Fibroblast of pulmonary artery (primary cell): ENCODE measurements at places on chromosomes 11 and 22.

- no peak for DNase-seq
Observed at GRCh38 chr11:127639916-127640315, 639.3 kb upstream of the KIRREL3 start.

DNA sequence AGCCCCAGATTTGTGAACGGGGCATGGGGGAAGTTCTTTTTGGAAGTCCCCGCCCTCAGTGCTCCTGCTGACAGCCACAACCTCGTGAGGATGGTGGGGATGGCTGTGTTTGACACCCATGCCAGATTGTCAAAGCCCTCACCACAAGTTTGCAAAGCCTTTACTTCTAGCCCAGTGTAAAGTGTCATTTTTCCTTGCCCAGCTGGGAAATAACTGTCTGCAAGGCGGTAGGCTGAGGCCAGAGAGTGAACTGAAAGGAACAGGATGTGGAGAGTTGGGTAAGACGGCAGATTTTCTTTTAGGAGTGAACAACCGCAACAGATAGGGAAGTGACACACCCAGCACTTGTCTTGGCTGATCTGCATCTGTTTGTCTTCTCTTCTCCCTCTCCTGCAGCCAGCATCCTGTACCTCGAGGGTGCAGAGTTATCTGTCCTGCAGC is 13.6 kb downstream of the IL17RA start:
- DNase-seq, result peak; percentile 33

DNA sequence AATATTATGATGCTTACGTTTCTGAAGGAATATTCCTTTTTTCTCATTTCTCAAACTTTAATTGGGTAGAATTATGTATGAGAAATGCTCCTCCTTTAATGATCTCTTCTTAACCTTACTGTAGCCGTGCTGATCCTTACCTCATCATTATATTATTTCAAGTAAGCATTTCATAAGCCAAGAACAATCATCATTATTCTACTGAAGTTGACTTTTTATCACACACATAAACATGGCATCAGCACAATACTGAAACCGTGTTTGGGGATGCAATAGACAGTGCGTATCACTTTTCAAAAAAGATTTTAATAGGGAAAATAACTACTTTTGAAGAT is 162.8 kb downstream of the ARHGAP42 start:
- peak; percentile 19 for DNase-seq

DNA sequence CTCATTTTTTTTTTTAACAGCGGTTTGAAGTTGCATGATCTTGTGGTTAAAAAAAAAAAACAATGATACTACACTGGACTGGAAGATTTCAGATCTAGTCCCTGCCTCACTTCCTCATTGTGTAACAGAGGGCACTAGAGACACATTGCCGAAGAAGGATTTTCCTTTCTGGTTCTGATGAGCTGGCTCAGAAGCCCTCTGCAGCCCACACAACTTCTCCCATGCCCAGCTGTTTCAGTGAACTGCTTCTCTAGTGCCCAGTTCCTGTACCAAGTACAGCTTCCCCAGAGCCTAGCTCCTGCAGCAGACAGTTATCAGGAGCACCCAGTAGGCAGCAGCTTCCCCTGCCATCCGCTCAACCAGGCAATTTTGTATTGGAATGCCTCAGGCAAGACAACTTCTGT is 29.5 kb upstream of the ANO5 start:
- DNase-seq, result no peak

DNA sequence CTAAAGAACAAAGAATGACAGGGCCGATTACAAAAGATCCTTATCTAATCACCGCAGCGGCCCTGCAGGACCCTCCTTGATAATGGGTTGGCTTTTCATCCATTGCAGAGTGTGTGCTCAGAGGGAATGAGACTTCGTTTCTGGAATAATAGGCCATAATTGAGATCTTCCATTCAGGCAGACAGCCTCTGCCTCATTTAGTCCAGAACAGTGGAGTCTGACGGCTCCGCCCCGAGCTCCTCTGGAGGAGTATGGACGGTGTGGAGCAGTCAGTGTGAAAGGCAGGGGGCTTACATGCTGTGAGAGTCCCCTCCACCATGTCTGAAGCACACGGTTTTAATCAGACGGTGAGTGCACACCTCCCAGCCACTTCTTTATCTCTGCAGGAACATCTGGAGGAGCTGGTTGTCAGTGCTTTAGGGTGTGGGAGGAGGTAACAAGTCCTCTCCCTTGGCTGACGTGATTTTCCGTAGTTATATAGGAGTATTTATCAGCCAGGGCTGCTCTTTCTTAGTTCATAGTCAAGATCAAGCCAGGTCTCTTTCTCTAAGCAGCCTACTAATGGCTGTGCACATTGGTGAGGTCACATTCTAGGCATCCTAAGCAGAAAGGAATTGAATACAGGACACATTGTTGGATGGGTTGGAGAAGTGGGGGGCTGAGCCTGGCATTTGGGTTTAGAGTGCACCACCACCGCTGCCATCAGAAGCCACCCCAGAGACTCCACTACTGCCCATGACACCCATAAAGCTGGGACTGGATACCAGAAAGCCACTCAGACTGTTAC is 1477.9 kb downstream of the TBC1D22A start:
- no peak for DNase-seq

GRCh38 chr11:69567951-69568808 is 72.8 kb upstream of the CCND1 start:
- peak; percentile 14 for DNase-seq

DNA sequence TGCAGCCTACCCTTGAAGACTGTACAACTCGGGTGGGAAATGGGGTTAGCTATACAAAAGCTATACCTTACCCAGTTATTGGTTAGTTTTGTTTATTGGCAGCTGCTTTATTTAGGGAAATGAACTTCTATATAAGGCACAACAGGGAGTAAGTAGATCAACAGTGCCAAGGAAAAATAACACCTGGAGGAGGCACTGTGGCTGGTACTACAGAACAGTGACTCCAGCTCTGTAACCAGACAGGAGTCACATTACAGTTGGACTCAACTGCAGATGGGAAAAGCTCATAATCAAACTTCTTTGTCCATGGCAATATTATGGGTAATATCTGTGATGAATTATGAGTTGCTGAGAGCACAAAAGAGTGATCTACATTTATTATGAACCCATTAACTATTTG is 14.0 kb downstream of the P4HA3 start:
- DNase-seq, result no peak

DNA sequence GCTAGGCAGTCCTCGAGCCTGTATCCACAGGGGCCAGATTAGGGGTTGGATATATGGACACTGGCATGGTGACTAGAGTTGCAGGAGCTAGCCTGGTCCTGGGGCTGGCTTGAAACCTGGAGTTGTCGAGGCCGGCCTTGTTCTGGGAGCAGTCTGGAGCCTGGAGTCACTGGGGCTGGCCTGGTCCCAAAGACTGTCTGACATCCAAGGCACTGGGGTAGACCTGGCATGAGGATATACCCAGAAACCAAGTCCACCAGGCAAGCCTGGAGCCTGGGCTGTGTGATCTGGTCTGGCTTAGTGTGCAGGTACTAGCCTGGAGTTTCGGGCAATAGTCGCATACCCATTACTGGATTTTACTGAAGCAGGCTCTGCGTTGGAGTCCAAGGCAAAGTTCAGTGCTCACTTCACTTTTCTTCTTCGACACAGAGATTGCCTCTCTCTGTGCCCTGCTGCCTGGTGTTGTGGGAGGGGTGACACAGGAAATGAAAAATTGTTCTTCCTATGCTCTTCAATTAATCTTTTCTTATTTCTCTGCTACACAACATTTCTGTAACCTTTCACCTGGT is 4.3 kb upstream of the GLYATL1 start:
- DNase-seq, result no peak

DNA sequence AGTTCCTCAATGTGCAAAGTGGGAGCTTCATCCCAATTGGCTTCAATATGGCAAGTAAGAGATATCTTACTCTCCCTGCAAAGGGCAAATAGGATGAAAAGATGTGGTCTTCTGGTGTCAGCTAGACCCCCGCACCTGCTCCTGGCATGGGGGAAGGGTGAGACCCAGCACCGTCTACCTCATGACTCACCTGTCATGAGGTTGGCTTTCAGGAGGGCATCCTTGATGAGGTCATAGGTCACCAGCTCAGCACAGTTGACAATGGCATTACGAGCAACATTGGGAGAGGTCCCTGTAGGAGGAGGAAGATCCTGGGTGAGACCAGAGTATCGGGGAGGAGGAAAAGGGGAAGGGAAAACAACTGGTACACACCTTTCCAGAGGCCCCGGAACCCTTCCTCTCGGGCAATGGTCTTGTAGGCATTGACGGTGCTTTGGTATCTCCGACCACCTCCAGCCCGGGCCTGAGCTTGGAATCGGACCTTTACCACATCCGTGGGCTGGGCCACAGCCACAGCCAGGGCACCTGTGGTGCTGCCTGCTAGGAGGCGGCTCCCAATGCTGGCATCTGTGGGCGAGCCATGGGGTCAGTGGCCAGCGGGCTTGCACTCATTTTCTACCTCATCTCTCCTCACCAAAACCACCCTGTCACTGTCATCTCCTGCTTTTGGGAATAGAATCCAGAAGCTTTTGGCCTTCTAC is 6.0 kb downstream of the UCP2 start:
- no peak for DNase-seq

DNA sequence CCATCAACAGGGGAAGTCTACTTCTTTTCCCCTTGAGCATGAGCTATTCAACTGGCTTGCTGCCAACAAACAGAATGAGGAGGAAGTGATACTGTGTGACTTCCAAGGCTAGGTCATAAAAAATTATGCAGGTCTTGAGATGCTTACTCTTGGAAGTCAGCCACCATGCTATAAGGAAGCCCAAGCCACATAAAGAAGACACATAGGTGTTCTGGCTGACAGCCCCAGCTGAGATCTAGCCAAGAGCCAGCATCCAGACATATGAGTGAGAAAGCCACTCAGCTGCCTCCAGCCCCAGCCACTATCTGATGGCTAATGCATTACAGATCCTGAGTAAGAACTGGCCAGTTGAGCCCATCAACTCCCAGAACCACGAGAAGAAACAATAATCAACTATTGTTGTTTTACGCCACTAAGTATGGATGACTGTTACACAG is 31.0 kb upstream of the PPP2R1B start:
- DNase-seq, result peak; percentile 62

- no peak for DNase-seq
Observed at GRCh38 chr11:2272946-2273280, 2.5 kb upstream of the ASCL2 start.

DNA sequence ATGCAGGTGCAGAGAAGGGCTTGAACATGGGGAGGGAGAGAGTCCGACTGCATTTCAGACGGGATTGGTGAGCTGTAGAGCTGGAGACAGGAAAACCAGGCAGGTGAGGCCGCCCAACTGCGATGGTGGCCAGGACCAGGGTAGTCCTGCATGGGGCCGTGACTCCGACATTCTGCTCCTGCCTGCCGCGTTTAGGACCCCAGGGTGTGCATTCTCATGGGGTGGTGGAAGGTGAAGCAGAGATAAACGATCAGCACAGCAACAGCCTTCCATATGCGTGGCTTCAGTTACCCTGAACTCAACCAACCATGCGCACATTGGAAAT is 29.3 kb downstream of the SHANK2 start:
- no peak for DNase-seq

DNA sequence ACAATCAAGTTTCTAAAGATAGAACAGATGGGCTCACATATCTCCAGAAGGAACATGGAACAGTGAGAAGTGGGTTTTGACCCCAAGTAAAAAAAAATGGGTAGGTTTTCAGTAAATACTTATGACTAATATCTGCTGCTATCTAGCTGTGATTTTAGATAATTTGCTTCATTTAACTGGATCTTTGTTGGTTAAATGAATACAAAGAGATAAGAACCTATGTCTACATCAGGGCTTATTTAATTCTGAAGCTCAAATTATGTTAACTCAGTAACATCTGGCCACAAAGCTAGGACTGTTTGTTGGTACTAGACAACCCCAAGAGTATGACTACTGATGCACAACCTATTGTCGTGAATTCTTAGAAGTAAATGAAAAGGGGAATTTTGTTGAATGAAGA is 144.4 kb upstream of the SESN3 start:
- no peak for DNase-seq

- DNase-seq, result no peak
Observed at GRCh38 chr11:19614370-19614940, 98.2 kb upstream of the NAV2 start.

- no peak for DNase-seq
Observed at GRCh38 chr11:104881117-104881794, 17.0 kb downstream of the CASP12 start.

- peak; percentile 40 for DNase-seq
Observed at GRCh38 chr11:20374741-20375300, 11.3 kb downstream of the HTATIP2 start.

DNA sequence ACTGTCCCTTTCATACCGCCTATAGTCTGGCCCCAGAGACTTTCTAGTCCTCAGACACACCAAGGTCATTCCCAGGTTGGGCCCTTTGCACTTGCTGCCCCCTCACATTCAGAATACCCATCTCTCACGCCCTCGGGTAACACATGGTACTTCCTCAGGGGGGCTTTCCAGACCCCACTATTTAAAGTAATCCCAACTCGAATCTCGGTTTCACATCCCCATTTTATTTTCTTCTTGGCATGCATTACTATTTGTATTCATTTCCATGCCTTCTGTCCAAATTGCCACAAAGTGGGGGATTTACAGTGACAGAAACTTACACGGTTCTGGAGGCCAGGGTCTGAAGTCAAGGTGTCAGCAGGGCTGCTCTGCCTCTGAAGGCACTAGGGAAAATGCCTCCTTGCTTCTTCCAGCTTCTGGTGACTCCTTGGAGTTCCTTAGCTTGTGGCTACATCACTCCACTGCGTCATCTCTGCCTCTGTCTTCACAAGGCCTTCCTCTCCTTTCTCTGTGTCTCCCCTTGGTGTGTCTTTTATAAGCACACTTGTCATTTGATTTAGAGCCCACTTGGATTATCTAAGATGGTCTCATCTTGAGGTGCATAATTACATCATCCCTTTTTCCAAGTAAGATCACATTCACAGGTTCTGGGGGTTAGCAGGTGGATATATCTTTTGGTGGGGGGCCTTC is 15.1 kb downstream of the RCN1 start:
- DNase-seq, result no peak

DNA sequence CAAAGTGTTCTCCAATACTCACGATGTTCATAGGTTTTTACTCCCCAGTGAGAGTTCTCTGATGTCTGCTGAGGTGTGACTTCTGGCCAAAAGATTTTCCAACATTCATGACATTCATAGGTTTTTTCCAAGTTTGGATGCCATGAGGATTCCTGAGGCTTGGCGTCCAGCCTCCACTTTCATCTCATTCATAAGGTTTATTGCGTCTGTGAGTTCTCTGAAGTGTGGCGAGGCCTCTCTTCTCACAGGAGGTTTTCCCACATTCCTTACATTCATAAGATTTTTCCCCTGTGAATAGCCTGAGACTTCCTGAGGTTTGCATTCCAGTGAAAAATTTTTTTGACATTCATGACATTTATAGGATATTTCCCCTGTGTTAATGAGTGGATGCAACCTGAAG is 1014.1 kb downstream of the LRRC4C start:
- DNase-seq, result no peak

GRCh38 chr11:109772892-109773291 is 320.3 kb upstream of the ZC3H12C start:
- DNase-seq, result no peak

DNA sequence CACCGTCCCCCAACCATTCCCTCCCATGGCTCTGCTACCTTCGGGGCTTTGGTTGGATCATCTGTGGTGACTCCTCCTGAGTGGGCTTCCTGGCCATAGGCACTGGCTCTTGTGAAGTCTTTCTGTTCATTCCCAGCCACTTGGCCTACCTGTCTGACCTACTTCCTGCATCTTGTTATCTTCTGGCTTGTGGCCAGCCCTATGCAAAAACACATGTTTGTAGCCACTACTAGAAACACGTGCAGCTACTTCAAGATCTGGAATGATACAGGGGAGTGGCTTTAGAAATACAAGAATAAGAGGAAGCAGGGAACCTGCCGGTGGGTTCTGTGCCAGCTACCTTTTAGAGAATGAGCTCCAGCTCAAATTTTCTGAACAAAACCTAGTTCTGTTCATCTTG is 20.9 kb downstream of the RCOR2 start:
- no peak for DNase-seq
